HFFc6 (cell line): ENCODE measurements at places on chromosomes 6 and 20. TPM values are rescaled to one million over a fixed set of nuclear protein-coding genes. Genes with fewer than 3 reads are reported as not detected.

- no peak overlapping the region for H3K27ac ChIP-seq
- no peak for DNase-seq
- no peak overlapping the region for H3K4me3 ChIP-seq
- H3K27me3 ChIP-seq = peaks cover 13% of the 10 kb centered on the region
- H3K36me3 ChIP-seq = peaks cover 10% of the 10 kb centered on the region; the same call in 1 of the 2 replicates
Observed at GRCh38 chr6:10487668-10488327, 33.4 kb upstream of the GCNT2 start.

Gene GSTA3
- total RNA-seq = not detected in 3 replicates

Gene TINAG
- not detected in 3 replicates for total RNA-seq

Gene HLA-DQB2
- total RNA-seq = not detected in 3 replicates

DNA sequence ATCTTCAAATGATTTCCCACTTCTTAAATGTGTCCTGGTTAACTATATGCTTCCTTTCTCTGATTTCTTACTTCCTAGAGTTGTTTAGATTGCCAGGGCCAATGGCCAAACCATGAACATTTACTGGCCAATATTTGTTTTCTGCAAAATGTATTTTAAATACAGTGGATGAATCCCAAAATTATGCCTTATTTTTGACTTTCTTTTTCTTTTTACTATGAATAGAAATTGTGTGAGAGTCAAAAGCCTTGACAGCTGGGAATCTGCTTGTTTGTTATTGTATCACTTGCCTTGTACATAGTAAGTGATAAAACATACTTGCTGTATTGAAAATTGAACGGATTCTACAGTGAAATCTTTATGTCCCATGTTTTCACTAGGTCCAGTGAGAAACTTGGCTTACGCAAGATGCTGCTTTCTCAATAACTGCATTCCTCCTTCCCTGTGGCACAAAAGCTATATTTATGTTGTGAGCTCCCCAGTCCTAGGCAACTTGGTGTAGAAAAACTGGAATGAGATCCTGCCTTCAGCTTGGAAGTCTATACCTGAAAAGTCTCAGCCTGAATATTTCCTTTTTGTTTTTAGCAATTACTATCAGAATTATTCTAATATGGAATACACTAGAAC, 295.2 kb downstream of the EPHA7 start:
- DNase-seq = no peak
- peaks cover 2% of the 10 kb centered on the region; the same call in 1 of the 2 replicates for H3K27me3 ChIP-seq
- no peak overlapping the region for H3K4me3 ChIP-seq
- H3K4me1 ChIP-seq = no peaks in the 10 kb centered on the region

Gene IL17F
- total RNA-seq = not detected in 3 replicates

DNA sequence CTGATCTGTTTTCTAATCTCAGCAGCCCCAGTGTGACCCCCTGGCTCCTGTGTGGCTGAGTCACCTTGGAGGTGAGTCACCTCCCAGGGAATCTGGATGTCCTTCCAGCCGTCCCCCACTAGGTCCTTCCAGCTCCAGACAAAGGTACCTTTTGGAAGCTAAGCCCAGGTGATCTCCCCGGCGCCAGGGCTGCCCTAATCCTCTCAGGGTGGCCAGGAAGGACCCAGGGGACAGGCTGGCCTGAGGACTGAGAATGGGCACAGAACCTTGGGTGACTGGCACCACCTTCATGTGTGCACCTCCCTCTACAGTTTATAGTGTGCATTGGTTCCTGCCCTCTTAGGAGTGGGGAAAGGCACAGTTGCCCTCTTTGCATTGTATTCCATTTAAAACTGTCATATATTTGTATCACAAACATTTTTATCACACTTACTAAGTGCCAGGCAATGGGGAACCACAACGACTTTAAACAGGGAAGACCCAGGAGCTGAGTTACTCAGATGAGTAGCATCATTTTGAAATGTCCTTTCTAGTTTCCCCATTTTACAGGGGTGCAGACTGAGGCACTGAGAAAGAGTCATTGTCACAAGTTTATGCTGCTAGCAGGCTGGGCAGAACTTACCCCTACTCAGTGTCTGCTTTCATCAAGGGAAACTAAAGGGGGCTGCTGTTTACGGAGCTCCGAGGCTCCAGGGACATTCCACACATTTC, 2.6 kb upstream of the BPIFB4 start:
- H3K36me3 ChIP-seq = no peaks in the 10 kb centered on the region
- H3K4me1 ChIP-seq = peaks cover 10% of the 10 kb centered on the region
- no peak overlapping the region for H3K27ac ChIP-seq
- H3K27me3 ChIP-seq = peaks cover 40% of the 10 kb centered on the region

Gene TCF15
- not detected in 3 replicates for total RNA-seq

DNA sequence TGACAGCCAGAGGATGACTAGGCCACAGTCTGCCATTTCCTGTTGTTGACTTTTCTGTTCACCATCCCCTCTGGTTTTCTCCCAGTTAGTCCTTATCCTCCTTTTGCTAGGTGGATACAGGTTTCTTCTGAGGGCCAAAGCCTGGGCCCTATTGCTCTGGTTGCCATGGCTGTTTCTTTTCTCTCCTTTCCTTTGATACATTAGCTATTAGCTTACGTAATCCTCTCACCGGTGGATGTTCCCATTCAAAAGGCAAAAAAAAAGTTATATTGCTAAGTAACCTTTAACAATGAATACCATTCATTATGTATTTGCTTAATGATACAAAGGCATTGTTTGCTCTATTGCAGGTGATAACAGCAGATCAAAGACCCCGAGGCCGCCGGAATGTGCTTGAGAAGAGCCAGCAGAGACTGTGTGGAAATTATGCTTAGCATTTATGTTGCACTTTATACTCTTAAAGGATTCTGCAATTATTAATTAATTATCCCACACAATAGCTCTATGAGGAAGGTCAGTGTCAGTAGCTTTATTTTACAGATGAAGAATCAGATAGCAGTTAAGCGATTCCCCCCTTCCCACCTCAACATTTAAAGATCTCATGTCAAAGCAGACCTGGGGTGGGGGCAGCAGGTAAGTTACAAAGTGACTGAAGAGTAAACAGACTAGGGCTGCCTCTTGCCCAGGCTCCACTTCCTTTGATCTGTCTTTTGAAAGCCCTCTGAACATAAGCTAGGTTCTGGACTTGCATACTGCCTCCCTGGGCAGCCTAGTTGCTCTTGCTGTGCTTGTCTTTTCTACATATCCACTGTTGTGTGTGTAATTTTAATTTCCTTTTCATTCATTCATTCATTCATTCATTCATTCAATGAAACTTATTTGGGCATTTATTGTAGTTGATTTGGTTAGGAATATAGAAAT, 14.5 kb upstream of the TFB1M start:
- H3K4me3 ChIP-seq = no peak overlapping the region
- DNase-seq = no peak
- H3K36me3 ChIP-seq = no peaks in the 10 kb centered on the region
- H3K27me3 ChIP-seq = no peaks in the 10 kb centered on the region
- no peak overlapping the region for H3K27ac ChIP-seq

GRCh38 chr6:137519629-137520176, 25.5 kb upstream of the OLIG3 start:
- no peaks in the 10 kb centered on the region for H3K36me3 ChIP-seq
- H3K4me1 ChIP-seq = no peaks in the 10 kb centered on the region
- no peak overlapping the region for H3K4me3 ChIP-seq
- no peak for DNase-seq
- peaks cover 9% of the 10 kb centered on the region; the same call in 1 of the 2 replicates for H3K27me3 ChIP-seq
- H3K27ac ChIP-seq = no peak overlapping the region

Gene C6orf58
- total RNA-seq = not detected in 3 replicates

Gene SOX18
- 0.15 to 0.17 TPM in 2 of 3 replicates, not detected in the other for total RNA-seq

DNA sequence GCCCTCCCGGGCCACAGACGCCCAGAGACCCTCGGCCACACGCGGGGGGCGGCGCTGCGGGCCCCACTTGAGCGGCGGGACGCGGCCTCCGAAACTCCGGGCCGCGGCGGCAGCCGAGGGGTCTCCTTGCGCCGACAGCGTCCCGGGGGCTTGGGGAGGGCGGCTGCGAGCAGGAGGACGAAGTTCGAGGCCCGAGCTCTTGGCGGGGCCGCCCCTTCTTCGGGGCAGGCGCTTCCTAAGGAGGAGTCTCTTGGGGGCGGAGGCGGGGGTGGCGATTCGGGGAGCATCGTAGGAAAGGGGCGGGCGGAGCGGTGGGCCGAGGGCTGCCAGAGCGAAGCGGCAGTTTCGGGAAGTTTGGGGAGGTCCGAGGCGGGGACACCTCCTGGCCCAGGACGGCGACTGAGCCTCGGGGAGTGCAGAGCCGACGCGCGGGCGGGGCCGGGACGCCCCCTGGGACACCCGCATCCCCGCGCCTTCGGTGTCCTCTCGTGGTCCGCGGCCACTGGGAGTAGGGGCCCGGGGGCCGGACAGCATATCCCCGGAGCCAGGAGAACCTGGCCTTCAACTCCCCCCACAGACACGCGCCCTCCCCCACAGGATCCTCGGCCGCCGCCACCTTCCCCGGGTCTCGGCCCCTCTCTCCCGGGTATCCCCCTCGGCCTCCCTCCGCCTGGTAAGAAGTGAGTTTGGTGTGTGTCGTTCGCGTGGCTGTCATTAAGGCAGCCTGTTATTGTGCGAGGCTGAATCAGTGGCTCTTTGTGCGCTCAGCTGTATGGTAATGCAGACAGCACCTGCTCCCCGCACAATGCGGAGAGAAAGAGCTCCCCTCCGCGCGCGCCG, 613 bp upstream of the DLL1 start:
- H3K4me1 ChIP-seq = peaks cover 19% of the 10 kb centered on the region
- H3K36me3 ChIP-seq = no peaks in the 10 kb centered on the region
- H3K27ac ChIP-seq = no peak overlapping the region
- H3K4me3 ChIP-seq = peak overlapping the region; percentile 74

DNA sequence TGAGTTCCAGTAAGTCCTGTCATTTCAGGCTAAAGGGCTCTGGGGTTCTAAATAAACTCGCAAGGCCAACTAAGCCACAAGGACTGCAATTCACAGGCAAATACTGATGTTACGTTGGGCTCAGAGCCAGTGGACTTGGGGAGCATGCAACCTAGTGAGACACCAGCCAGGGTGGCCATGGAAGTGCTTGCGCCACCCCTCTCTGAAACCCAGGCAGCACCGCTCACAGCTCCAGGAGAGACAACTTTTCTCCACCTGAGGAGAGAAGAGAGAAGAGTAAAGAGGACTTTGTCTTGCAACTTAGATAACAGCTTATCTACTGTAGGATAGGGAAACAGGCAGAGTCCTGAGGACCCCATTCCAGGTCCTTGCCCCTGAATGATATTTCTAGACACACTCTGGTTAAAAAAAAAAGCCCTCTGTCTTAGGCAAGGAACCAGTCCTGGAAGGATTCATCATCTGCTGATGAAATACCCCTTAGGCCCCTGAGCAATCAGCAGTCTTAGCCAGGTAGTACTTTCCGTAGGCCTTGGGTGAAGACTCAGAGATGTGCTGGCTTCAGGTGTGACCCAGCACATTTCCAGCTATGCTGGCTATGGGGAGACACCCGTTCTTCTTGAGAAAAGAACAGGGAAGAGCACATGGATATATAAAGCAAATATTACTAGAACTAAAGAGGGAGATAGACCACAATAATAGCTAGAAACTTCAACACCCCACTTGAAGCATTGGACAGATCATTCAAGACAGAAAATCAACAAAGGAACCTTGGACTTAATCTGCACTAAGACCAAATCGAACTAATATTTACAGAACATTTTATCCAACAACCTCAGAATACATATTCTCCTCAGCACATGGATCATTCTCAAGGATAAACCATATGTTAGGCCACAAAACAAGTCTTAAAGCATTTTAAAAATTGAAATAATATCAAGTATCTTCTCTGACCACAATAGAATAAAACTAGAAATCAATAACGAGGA, 31.5 kb upstream of the TBC1D32 start:
- H3K27me3 ChIP-seq = peaks cover 4% of the 10 kb centered on the region; the same call in 1 of the 2 replicates
- H3K27ac ChIP-seq = no peak overlapping the region
- H3K4me1 ChIP-seq = no peaks in the 10 kb centered on the region
- H3K36me3 ChIP-seq = no peaks in the 10 kb centered on the region
- DNase-seq = no peak

Gene GJA10
- not detected in 3 replicates for total RNA-seq

Gene SPAG4
- total RNA-seq = 2.6 to 4.9 TPM (median 3.0 TPM) in 3 replicates

DNA sequence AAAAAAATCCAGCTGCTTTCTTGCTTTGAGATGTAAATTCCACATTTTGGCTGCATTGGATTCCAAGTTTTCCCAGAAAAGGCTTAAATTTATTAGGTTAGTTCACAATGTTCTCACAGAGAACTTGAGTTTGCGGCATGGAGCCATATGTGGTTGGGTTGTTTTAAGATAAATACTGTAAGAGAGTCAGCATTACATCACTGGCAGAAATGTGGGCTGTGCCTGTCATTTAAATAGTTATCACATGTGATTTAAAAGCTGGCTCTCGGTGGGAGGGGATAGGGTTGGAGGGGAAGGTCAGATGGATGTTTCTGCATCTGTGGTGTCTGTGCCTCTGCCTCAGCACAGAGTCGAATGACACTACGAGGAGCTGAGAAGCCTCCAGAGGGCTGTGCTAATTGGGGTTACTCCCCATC, 73.8 kb upstream of the SCP2D1 start:
- H3K27me3 ChIP-seq = peaks cover 1% of the 10 kb centered on the region; the same call in 1 of the 2 replicates
- H3K27ac ChIP-seq = peak overlapping the region; percentile 73
- H3K36me3 ChIP-seq = peaks cover 3% of the 10 kb centered on the region; the same call in 1 of the 2 replicates

DNA sequence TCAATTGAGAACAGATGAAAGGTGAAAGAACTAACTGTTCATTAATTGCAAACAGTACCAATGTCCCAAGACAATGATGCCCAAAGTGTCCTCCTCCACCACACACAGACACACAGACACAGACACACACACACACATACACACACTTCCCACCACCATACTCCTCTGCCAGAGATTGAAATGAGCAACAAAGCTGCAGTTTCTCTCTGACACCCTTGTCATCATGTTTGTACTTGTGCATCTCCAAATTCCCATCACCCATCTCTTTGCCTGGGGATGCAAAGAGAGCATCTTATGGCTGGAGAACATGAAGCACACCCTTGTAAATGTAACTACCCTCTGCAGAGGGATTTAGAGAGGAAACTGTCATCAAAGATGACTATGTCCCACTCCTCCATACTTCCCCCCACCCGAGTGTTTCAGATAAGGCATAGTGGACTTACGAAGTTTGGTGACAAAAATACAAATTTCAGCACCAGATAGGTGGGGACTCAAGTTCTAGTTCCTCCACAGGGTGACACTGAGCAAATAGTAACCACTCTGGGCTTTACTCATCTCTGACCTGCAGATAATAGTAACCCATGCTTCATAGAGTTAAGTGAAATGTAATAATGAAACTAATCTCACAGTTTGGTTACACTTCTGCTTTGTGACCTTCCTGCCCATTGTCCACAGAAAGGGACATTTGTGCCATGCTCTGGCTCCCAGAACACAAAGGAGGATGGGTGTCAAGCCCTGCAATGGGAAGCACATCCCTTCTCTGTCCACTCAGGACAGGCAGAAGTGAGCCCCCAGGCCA, 8.7 kb downstream of the MAFB start:
- peaks cover 22% of the 10 kb centered on the region for H3K27me3 ChIP-seq
- H3K4me1 ChIP-seq = no peaks in the 10 kb centered on the region
- no peaks in the 10 kb centered on the region for H3K36me3 ChIP-seq
- no peak overlapping the region for H3K27ac ChIP-seq
